CD4-positive, alpha-beta T cell treated with Interleukin-1 beta for 1 hour (primary cell): ENCODE measurements at places on chromosomes 7 and 10.

- no peak for DNase-seq
Measured at GRCh38 chr7:1470901-1471300, 11.6 kb upstream of the MICALL2 start.

GRCh38 chr7:25520017-25520416 is 291.7 kb upstream of the NPVF start:
- no peak for DNase-seq

- no peak for DNase-seq
Measured at GRCh38 chr10:99766302-99766681, 16.1 kb upstream of the ABCC2 start.

- DNase-seq, result no peak
Measured at GRCh38 chr7:78260826-78261225, 462.3 kb downstream of the PHTF2 start.

DNA sequence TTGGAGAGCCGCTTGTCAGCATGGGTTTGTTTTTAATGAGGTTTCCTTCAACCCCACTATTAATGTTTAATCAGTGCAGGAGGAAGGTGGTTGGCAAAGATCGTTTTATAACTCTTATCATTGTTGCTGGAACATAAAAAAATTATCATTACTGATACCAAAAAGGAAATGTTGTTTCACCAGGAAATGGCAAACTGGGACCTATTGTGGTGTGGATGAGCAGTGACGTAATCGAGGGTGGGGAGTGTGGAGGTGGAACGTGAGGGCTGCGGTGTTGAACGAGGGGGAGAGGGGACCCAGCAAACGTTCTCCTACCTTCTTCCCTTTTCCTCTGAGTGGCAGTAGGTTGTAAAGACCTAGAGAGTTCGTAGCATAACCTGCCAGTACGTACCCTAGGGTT is 71.9 kb upstream of the TOMM7 start:
- no peak for DNase-seq

DNA sequence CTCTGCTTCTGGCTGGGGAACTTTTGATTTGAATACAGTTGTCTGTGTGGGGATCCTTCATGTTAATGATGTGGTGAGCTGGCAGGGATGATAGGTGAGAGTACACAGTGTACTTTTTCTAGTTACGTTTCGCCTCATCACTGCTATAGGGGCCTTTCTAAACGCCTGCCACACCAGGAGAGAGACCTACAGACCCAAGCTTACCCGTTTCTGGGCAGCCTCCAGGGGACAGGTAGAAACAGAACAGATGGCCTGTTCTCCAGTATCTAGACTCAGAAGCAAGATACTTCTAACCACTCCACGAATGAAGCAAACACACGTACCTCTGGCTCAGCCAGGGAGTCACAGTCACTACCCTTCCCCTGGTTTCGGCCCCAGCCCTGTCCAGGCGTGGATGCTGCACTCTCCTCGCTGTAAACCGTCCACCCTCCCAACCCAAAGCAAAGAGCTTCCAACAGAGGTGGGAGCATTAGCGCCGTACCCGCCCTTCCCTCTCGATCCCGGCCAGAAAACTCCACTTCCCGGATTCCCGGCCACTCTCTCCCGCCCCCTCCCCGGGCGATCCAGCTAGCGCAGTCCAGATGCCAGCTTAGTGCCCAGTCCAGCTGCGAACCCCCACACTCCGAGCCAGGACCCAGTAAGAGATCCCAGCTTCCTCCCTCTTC is 1.2 kb downstream of the CCDC6 start:
- DNase-seq, result peak; percentile 24

GRCh38 chr7:157539521-157539920 is 202.7 kb downstream of the DNAJB6 start:
- DNase-seq, result no peak

DNA sequence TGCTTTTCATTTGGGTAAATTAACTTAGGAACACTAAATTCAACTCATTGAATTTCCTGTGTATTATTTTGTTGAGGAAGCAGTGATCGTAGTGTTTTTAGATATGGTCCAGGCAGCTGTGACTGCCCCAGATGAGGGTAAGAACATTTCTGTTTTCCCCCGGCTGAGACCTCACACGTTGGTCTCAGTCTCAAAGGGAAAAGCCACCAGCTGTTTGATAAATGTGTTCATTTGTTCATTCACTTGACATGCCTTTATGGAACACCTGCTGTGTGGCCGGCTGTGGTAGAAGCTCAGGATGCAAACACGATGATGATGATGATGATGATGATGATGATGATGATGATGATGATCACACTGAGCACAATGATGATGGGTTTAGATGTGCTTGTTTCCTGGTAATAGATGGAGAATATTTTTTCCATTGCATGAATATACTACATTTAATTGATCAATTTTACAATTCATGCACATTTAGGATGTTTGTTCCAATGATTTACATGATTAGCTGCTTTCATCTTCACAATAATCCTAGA is 125.6 kb upstream of the ZNF32 start:
- no peak for DNase-seq

DNA sequence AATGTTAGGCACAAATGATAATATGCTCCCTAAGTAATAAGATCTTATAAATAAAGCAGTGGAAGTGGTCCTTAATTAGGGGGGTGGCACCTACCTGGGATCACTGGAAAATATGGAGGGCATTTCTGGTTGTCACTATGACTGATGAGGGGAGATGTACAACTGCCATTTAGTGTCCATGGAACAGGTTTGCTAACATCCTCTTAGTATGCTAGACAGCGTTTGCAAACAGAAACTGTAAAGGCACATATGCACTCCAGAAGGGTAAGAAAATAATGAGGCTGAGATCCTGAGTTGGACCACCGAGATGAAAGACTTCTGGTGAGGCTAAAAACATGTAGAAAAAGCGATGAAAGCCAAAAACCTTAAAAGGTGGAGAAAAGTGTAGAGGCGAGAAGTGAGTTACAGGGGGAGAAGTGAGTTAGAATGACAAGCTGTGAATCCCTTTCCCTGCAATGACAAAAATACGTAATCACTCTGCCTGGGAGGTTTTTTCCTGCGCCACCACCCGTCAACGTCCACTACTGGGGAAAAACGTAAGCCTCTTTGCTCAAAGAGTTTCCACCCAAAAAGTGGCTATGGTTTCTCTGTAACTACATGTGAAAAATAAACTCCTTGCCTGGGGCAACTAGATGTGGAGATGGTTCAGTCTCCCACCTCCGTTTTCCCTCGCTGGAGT is 767 bp downstream of the KRIT1 start:
- no peak for DNase-seq

DNA sequence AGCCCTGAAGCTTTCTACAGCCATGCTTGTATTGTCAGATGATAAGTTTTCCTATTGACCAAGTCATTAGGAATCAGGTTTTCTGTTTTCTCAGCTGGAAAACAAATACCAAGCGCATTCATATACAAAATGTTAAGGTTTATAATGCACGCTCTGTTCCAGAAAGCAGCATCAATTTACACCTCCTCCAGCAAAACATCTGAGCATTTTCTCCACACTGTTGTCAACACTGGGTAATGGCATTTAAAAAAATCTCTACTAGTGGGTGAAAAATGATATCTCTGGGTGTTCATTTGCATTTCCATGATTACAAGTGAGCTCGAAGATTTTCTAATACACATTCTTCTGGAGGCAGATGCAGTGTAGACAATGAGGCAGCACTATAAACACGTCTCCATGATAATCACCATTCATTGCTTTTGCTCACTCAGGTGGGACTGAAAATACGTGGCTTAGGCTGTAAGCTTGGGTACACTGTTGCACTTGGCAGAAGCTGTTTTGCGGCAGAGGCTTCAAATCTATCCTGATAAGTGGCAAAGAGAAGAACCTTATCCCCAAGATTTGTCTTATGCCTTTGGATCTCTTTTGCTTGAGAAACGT is 114.8 kb upstream of the PLPP4 start:
- DNase-seq, result no peak

DNA sequence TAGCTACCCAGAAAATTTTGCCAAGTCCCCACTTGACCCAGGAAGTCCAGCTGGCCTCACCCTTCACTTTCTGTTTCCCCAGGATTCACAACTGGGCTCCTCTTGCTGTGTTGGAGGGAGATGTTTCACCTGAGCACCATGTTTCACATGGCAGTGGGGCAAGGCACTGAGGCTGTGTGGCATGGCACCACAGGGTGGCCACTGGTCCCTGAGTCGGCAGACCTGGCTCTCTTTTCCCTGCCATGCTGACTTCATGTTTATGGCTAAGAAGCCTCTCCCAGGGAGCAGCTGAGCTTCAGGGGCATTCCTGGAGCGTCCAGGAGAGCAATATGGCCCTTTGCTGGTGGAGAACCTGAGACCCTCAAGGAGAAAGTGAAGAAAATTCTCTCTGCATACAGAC is 266.9 kb downstream of the RPS24 start:
- no peak for DNase-seq

DNA sequence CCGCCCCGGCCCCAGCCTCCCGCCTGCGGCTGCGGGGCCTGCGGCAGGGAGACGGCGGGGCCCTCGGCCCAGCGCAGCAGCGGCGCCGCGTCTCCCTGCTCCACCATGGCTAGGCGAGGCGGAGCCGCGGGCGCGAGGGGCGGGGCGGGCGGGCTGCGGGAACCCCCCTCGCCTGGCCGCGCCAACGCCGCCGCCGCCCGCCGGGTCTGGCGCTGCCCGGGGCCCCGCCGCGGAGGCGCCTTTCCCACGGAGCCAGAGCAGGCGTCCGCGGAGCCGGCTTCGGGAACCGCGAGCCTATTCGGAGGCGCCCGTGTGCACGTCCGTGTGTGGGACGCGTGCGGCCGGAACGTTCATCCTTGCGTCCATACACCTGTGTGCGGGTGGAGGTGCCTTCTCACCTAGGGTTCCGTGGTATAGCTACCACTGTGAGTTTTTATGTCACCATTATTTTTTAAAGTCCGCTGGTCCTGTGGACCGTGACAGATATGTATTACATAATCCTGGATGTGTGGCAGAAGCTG is at the start of gene DENND11:
TSS of gene DENND11 (minus strand) at position 120 of the 521 bp plus-strand sequence. CDS start at position 107, 13 bp downstream.
- peak; percentile 57 for DNase-seq

- DNase-seq, result no peak
Measured at GRCh38 chr10:91051829-91052228, 130.9 kb upstream of the ANKRD1 start.

GRCh38 chr10:117541909-117542705 is 439 bp upstream of the EMX2 start:
- DNase-seq, result no peak

DNA sequence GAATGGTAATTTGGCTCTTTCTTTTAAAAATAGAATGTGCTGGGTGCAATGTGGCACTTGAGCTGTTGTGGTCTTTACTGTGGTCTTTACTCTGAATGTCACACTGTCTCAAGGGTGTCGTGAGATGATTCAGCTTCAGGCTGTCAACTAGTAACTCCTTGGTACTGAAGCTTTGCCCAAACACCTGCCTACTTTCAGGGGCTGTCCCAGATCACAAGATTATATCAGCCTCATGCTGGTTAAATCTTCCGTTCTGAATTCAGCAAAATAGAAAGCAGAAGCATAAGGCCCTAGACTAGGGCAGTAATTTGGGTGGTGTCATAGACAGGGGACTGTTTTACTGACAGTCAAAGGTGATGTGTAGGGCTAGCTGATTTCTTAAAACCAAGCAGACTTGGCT is 110.9 kb downstream of the BAMBI start:
- DNase-seq, result no peak
